Esophagus (tissue), 2 donors: ENCODE measurements at places on chromosomes 7 and 10. TPM values are rescaled to one million over a fixed set of nuclear protein-coding genes. Genes with fewer than 3 reads are reported as not detected.

SPDYE2 gene
- not detected for polyA plus RNA-seq

MRC1 gene
- 0.90 TPM for polyA plus RNA-seq

IL6 gene
- 0.22 TPM for polyA plus RNA-seq

DKK1 gene
- polyA plus RNA-seq = 10.0 TPM
